ENCODE measurements at places on chromosomes 2 and 18.

DNA sequence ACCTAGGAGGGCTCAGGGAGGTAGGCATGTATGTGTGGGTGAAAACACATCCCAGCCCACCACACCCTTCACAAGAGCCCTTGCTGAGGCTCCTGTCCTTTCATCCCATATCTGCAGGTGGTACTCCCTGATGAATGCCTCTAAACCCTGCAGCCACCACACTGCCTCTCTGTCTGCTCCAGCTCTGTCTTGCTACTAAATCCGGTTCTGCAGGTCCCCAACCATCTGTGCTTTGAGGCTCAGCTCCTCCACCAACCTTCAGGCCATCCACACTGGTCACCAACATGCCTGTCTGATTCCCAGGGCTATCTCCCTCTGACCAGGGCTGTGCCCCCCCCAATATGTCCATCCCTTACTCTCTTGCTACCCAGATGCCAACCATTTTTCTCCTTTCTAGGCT, 92.7 kb downstream of the BIN1 start:
- DNase-seq, result no peak

GRCh38 chr2:122070241-122070731, 314.8 kb downstream of the TSN start:
- no peak for DNase-seq

DNA sequence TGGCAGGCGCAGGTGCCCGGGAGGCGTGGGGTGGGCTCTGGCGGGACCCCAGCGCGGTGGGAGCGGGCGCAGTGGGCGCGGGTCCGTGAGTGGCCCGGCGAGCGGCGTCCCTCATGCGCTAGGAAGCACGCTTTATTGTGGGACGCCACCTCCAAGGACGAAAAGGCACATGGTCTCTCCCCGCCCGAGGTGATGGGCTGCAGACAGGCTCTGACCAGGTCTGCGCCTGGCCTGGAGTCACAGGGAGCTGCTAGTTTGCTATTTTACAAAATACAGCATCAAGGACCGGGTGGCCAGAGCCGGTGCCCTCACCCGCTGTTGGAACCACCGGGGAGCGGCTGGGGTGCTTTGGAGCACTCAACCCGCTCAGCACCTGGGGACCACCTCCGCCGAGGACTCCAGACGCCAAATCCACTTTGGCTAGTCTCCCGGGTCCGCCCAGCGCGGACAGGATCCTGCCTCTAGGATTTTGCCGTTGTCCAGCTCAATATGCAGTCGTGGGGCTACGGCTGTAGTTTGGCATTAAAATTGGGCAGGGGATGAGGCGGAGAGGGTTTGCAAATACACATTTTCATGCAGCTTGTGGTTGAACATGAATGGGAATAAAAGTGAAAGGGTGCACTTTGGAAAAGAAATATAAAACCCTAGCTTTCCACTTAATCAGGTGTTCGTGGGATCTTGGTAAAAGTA, 65.4 kb downstream of the LRRFIP1 start:
- no peak for DNase-seq

- no peak for DNase-seq
These were observed 79.7 kb downstream of the EHBP1 start for GRCh38 chr2:62785216-62785615.

- DNase-seq, result no peak
These were observed 735.6 kb downstream of the TSN start for GRCh38 chr2:122491011-122491410.

DNA sequence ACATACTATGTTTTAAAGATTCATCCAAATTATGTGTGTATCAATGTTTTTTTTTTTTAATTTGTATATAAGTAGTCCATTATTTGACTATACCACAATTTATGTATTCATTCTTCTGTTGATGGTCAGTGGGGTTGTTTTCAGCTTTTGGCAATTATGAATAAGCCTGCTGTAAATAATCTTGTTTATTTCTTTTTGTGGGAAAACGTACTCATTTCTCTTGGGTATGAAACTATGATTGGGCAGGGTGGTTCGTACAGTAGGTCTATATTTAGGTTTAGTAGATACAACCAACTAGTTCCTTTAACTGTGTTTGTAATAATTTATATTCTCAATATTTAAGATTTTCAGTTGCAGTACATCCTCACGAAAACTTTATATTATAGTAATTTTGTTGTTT, 329.2 kb downstream of the LPIN1 start:
- DNase-seq, result no peak

DNA sequence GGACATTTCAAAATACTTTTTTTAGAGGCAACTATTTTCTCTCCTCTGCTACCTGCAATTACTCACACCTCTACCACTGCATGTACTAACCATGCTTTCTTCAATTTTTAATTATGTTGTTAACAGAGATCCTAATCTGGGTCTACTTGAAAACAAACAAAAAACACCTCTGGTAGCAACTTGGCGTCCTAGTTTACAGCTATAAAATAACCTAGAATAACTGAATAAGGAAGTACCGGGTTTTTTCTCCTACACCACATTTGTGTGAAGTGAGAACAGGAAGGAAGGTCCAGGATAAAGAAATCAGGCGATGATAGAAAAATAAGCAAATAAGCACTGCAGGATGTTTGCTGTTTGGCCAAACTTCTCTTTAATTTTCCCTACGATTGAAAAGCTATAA, 633.5 kb downstream of the LRP1B start:
- DNase-seq, result no peak
